ENCODE measurements at places on chromosomes 11 and 22.

- no peak for DNase-seq
Observed at GRCh38 chr22:44811141-44811540, 58.8 kb downstream of the ARHGAP8 start.

- no peak for DNase-seq
Observed at GRCh38 chr22:42880815-42881214, 23.7 kb upstream of the ARFGAP3 start.

- no peak for DNase-seq
Observed at GRCh38 chr11:111966678-111967077, 29.5 kb downstream of the DIXDC1 start.

GRCh38 chr11:17526326-17526725 is 17.9 kb downstream of the USH1C start:
- DNase-seq, result no peak

DNA sequence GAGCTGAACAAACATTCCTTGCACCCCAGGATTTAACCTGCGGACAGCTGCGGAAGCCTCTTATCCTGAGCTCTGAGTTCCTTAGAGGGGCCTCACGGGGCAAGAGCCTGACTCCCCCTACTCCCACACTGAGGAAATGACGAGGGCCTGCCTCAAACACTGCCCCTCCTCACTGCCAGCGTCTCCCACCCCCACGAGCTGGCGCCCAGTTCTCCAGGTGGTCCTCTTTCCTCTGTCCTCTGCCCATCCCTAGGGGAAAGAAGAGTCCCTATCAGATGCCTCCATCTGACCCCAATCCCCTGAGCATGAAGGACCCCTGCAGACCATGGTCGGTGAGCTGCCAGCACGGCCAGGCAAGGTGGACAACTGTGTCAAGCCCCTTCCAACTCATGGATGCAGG is 14.3 kb downstream of the CHST1 start:
- no peak for DNase-seq

- DNase-seq, result no peak
Observed at GRCh38 chr22:17717708-17718107, 56.6 kb downstream of the BID start.

DNA sequence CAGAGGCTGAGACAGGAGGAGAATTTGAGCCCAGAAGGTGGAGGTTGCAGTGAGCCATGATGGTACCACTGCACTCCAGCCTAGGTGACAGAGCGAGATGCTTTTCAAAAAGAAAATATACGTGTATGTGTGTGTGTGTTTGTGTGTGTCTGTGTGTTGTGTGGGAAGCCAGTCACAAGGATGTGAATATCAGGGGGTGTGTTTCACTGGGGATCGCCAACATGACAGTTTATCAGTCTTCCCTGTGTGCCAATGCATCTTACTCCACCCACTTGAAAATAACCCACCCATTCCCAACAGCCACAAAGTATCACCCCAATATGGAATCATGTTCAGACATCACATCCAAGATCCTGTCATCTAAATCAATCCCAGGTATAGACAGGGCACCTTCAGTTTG is 10.4 kb upstream of the APOBEC3B start:
- no peak for DNase-seq
